ENCODE measurements at places on chromosomes 6 and 20.

DNA sequence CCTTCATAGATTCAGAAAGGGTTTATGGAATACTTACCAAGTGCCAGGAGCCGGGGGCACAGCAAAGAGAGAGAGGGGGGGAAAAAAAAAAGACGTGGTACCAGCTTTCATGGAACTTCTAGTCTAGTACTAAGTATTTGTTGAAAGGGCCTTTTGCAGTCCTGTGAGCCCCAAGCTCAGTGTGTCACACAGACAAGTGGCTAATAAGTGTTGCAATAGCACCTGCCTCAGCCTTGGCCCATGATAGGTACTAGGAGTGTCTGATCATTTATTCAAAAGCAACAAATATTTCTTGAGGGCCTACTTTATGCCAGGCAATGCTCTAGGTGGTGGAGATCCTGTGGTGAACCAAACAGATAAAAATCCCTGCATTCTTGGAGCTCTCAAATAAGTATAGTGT, 7.9 kb downstream of the MYLK2 start:
- DNase-seq = no peak

DNA sequence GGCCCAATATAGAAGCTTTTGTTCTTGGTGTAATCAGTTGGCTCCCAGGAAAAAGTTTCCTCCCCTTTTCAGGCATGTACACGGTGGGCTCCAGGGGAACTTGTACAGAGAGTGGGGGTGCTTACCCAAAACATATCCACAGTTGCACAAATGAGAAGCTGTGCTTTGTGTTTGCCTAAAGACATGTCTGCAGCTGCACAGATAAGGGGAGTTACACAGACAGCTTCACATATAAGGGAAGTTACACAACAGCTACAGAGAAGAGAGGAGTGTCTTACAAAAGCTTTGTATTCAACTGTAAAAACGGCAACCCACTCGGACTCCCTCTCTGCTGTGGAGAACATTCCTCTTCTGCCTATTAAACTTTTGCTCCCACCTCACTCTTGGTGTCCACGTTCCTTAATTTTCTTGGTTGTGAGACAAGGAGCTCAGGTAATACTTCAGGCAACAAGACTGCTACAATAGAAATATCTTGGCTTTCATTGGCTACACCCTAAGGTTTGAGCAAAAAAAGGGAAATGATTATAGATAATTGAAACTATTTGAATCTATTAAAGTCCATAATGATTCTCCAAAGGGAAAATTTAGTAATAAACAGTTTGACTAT, 7.4 kb upstream of the PNRC1 start:
- DNase-seq = no peak

DNA sequence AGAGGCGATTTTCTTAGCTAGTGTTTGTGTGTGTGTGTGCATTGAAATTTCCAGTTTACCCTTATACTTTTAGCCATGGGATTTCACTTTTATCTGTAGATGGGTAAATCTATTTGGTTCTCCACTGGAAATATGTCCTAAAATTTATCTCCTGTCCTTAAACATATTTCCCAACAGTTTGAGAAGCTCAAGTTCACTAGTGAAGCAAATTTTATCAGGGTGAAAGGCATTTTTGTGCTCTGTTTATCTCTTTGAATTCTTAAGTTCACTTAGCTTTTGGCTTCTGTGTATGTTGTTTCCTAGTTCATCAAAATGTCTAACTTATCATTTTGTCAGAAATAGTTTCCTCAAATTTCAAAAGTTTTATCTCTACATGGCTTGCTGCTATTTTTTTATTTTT, 561.6 kb downstream of the PHF3 start:
- DNase-seq = no peak

- DNase-seq = peak; percentile 52
Measured at GRCh38 chr6:12844284-12845223, 128.0 kb downstream of the PHACTR1 start.

- DNase-seq = peak; percentile 20
Measured at GRCh38 chr6:23533311-23533710, 592.7 kb upstream of the NRSN1 start.

GRCh38 chr6:159321267-159321666, 152.1 kb downstream of the FNDC1 start:
- peak; percentile 19 for DNase-seq

GRCh38 chr6:138590796-138591709, 91.8 kb upstream of the NHSL1 start:
- peak; percentile 77 for DNase-seq

DNA sequence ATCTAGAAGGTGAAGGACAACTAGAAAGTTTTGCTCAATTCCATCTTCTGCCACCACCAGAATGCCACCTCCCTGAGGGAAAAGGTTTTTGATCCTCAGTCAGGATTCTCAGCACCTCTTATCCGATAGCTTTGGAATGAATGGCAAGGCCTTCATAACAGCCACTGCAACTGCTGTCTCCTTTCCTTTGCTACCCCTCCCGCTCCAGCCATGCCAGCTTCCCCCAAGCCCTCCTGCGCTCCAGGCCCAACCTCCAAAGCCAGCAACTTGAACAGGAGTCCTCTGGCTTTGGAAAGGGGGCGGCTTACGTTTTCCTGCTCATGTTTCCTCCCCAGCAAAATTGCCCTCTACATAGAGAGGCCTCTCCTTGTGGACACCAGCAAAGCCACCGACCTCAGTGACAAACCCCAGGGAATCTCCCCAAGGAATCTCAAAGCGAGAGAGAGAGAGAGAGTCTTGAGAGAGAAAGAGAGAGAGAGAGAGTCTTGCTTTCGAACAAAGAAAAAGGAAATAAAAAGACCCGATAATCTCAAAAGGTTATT, 420 bp upstream of the BTN2A1 start:
- DNase-seq = no peak

- peak; percentile 89 for DNase-seq
Measured at GRCh38 chr20:25738198-25738597, 41.5 kb upstream of the ZNF337 start.

- peak; percentile 14 for DNase-seq
Measured at GRCh38 chr20:6051505-6051904, 2.4 kb downstream of the LRRN4 start.

DNA sequence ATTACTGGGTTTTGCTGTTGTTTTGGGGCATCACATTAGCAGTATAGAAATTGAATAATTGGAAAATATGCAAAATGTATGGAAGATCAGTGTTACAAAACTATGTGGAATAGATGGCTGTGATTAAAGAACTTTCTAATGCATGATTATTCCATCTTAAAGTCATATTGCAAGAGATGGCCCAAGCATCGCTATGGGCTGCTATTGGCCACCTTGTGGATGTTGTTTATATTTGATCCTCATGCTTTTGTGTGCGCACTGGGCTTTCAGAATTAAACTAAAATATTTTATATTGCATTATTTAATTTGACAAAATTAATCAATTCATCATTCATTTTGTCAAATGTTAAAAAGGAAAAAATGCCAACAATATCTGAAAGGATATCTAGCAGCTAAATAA, 16.1 kb upstream of the HMGN3 start:
- DNase-seq = no peak

GRCh38 chr20:33209789-33210188, 7.4 kb upstream of the BPIFA3 start:
- DNase-seq = peak; percentile 72

- no peak for DNase-seq
Measured at GRCh38 chr6:156876302-156876701, 99.1 kb downstream of the ARID1B start.

DNA sequence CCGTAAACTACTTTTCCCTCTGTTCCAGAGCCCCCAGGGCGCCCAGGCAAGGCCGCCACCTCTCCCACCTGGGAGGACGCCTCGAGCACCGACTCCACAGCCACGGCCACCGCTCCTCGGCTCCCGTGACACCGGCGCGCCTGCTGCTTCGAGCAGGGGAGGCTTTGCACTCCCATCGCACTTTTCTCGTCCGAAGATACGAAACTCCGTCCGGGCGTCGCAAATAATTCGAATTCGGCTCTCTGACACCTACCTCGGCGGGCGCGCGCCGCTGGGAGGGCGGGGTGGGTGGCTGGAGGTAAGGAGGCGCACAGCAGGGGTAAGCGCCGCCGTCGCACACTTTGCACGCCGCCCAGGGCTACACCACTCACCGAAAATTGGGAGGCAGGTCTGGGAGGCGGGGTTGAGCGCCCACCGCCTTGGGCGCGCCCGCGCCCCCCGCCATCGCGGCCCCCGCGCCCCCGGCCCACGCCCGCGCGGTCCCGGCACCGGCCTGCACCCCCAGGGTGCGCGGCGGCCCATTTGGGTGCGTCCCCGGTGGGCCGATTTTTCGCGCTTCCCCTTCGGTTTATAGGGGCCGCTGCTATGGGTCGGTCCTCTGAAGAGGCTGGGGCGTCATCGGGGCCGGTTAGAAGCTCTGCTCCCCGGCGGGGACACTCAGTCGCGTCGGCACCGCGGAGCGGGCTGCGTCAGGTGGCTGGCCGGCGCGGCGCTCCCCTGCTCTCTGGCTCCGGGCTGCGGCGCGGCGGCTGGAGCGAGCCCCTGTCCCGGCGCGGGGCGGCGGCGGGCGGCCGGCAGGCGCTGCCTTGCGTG, 36.2 kb downstream of the GNAS start:
- DNase-seq = peak; percentile 83

GRCh38 chr6:95230071-95230740, 347.1 kb upstream of the MANEA start:
- DNase-seq = peak; percentile 2

DNA sequence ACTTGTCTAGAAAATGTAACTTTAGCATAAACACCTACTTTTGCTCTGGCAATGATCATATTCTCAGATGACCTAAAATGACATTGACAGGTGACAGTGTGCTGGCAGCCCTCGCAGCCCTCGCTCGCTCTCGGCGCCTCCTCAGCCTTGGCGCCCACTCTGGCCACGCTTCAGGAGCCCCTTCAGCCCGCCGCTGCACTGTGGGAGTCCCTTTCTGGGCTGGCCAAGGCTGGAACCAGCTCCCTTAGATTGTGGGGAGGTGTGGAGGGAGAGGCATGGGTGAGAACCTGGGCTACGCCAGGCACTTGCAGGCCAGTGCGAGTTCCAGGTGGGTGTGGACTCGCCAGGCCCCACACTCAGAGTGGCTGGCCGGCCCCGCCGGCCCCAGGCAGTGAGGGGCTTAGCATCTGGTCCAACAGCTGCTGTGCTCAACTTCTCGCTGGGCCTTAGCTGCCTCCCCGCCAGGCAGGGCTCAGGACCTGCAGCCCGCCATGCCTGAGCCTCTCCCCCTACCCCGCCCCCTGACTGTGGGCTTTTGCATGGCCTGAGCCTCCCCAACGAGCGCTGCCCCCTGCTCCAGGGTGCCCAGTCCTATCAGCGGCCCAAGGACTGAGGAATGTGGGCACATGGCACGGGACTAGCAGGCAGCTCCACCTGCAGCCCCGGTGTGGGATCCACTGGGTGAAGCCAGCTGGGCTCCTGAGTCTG, 17.2 kb downstream of the GSTA1 start:
- DNase-seq = no peak

- peak; percentile 31 for DNase-seq
Measured at GRCh38 chr20:23362392-23363256, 642 bp downstream of the GZF1 start.

GRCh38 chr6:161088676-161089328, 97.2 kb downstream of the MAP3K4 start:
- DNase-seq = no peak

Measured in PC-3 (cell line).